Left ventricle myocardium inferior (tissue), 1 donor: ENCODE measurements at places on chromosomes 7 and 10. TPM values are rescaled to one million over a fixed set of nuclear protein-coding genes. Genes with fewer than 3 reads are reported as not detected.

SHH gene
- total RNA-seq: not detected

RTKN2 gene
- not detected for total RNA-seq

NME8 gene
- total RNA-seq: not detected

EIF3B gene
- 68.9 TPM for total RNA-seq

NFE2L3 gene
- 0.99 TPM for total RNA-seq

ZNF487 gene
- total RNA-seq: 2.2 TPM

BAMBI gene
- 15.4 TPM for total RNA-seq

C7orf33 gene
- not detected for total RNA-seq

PRSS37 gene
- not detected for total RNA-seq

- no peak overlapping the region for H3K27ac ChIP-seq
- peaks cover 87% of the 10 kb centered on the region for H3K27me3 ChIP-seq
- no peak for DNase-seq
- H3K4me3 ChIP-seq: no peak overlapping the region
Measured at GRCh38 chr10:131647789-131648188, 253.0 kb upstream of the PPP2R2D start.

- H3K36me3 ChIP-seq: no peaks in the 10 kb centered on the region
- peaks cover 26% of the 10 kb centered on the region for H3K4me1 ChIP-seq
- no peak for DNase-seq
- H3K27ac ChIP-seq: peak overlapping the region; percentile 16
- no peaks in the 10 kb centered on the region for H3K27me3 ChIP-seq
- H3K4me3 ChIP-seq: no peak overlapping the region
Measured at GRCh38 chr10:114925587-114926586, 12.1 kb upstream of the TRUB1 start.

DNA sequence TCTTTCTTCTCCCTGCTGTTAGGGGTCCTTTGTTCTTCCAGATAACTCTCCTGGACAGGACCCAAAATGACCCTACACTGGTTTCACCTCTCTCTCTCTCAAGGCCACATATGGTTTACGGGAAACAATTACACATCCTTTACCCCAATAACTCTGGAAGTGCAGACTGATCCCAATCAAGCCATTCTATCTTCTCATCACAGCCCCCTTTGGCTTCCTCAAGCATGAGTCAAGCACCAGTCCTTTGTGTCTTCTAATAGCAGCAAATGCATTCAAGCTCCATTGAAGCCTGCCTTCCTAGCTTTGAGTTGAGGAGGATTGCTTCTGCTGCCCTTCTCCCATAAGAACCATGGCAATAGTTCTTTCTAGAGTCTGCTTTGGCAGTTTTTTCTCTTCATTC lies 20.2 kb downstream of the C10orf67 start:
- H3K27ac ChIP-seq: no peak overlapping the region
- no peak overlapping the region for H3K4me3 ChIP-seq
- no peaks in the 10 kb centered on the region for H3K4me1 ChIP-seq
- peaks cover 4% of the 10 kb centered on the region for H3K27me3 ChIP-seq

- no peak for DNase-seq
- no peaks in the 10 kb centered on the region for H3K36me3 ChIP-seq
- H3K27me3 ChIP-seq: peaks cover 62% of the 10 kb centered on the region
- no peak overlapping the region for H3K27ac ChIP-seq
- H3K4me3 ChIP-seq: peak overlapping the region; percentile 44
Measured at GRCh38 chr10:118272767-118273166, 69.4 kb downstream of the FAM204A start.

DNA sequence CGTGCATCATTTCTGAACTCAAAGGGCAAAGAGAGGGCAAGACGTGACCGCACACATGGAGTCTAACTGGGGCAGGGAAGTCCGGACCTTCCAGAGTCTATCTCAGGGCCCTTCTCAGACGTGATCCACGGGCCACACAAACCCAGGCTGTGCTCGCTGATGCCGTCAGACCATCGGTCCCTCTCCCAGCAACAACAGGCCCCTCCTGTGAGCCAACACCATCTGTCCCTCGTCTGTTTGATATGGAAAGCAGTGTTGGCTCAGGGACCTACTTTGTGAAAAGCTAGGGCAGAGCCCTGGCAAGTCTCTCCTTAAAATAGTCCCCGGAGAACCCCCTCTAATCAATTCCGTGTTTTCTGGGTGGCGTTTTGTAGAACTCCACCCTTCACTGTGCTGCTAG lies 208.8 kb downstream of the TCERG1L start:
- H3K27me3 ChIP-seq: peaks cover 29% of the 10 kb centered on the region
- H3K36me3 ChIP-seq: no peaks in the 10 kb centered on the region

- no peaks in the 10 kb centered on the region for H3K27me3 ChIP-seq
- H3K27ac ChIP-seq: no peak overlapping the region
- no peaks in the 10 kb centered on the region for H3K4me1 ChIP-seq
- H3K36me3 ChIP-seq: no peaks in the 10 kb centered on the region
- DNase-seq: no peak
Measured at GRCh38 chr7:104908636-104909035, 105.4 kb upstream of the KMT2E start.

- H3K27me3 ChIP-seq: peaks cover 42% of the 10 kb centered on the region
- DNase-seq: no peak
- H3K36me3 ChIP-seq: no peaks in the 10 kb centered on the region
- no peak overlapping the region for H3K4me3 ChIP-seq
Measured at GRCh38 chr7:148909568-148909967, 25.5 kb upstream of the EZH2 start.

DNA sequence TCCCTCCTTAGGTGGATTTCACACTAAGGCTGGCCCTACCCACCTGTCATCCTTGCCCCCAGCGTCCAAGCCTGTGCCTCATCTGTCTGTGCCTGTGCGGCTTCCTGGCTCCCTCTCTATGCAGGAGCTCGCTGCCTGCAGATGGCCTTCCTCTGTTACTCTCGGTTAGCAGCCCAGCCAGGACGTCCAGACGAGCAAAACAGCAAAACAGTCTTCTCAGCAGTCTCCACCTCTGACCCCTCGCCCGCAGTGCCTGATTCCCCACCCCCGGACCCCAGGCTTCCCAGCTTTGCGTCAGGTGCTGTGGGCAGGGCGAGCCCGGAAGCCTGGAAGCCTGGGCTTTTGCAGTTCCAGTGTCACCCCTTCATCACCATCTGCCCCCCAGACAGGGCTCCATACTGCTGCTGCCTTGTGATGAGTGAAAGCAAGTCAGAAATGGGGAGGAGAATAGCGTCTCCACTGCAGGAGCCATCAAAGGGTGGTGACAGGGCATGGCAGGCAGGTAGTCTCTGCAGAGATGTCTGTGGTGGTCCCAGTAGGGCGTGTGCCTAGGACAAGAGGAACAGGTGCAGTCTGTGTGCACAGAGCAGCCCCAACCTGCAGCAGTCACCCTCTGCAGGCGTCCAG lies 88.5 kb downstream of the ADCY1 start:
- H3K36me3 ChIP-seq: no peaks in the 10 kb centered on the region
- H3K27me3 ChIP-seq: no peaks in the 10 kb centered on the region
- DNase-seq: no peak
- no peak overlapping the region for H3K27ac ChIP-seq

- no peak overlapping the region for H3K27ac ChIP-seq
- no peaks in the 10 kb centered on the region for H3K4me1 ChIP-seq
- H3K36me3 ChIP-seq: peaks cover 15% of the 10 kb centered on the region
- DNase-seq: no peak
- no peak overlapping the region for H3K4me3 ChIP-seq
- no peaks in the 10 kb centered on the region for H3K27me3 ChIP-seq
Measured at GRCh38 chr10:132349766-132350165, 17.8 kb downstream of the LRRC27 start.

- H3K27me3 ChIP-seq: no peaks in the 10 kb centered on the region
- DNase-seq: no peak
- peak overlapping the region; percentile 30 for H3K27ac ChIP-seq
- no peaks in the 10 kb centered on the region for H3K36me3 ChIP-seq
Measured at GRCh38 chr10:44581996-44582395, 197.1 kb upstream of the CXCL12 start.

GRCh38 chr10:26243351-26243720 lies 26.8 kb downstream of the GAD2 start:
- H3K27me3 ChIP-seq: no peaks in the 10 kb centered on the region
- H3K36me3 ChIP-seq: no peaks in the 10 kb centered on the region
- no peaks in the 10 kb centered on the region for H3K4me1 ChIP-seq
- no peak overlapping the region for H3K4me3 ChIP-seq

GRCh38 chr10:69467928-69468750 lies 16.9 kb downstream of the TSPAN15 start:
- H3K36me3 ChIP-seq: no peaks in the 10 kb centered on the region
- H3K4me1 ChIP-seq: peaks cover 81% of the 10 kb centered on the region
- H3K27me3 ChIP-seq: no peaks in the 10 kb centered on the region
- no peak for DNase-seq
- peak overlapping the region; percentile 29 for H3K4me3 ChIP-seq

DNA sequence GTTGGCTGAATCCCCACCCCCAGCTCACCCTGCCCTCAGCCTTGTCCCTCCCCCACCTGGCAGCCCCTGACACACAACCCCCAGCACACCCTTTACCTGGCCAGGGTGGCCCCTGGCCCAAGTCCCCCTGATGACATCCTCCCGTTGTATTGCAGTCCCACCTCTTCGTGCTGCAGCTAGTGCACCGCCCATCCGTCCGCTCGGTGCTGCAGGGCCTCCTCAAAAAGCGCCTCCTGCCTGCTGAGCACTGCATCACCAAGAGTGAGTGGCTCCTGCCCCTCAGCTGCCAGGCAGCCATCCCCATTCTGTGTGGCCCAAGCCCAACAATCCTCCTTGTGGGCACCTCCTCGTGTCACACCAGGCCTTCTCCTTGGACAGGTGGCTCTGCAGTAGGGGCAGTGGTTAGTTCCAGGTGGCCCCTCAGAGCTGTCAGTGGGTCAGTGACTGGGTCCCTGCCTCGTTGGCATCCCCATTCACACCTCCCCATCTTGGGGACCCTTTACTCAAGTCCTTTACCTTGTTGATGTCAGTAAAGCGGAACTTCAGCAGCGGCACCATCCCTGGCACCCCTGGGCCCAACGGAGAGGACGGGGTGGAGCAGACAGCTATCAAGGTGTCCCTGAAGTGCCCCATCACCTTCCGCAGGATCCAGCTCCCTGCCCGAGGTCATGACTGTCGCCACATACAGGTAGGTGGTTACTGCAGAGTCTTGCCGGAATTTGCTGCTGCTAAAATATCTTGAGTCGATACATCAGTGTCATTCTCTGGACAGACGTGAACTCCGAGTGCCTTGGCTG lies 14.3 kb downstream of the ZMIZ2 start:
- H3K36me3 ChIP-seq: peaks cover 98% of the 10 kb centered on the region
- no peaks in the 10 kb centered on the region for H3K27me3 ChIP-seq
- H3K4me1 ChIP-seq: peaks cover 22% of the 10 kb centered on the region
- H3K4me3 ChIP-seq: no peak overlapping the region
